ENCODE measurements at places on chromosomes 12 and 14.
A peak's percentile ranks its signal among the peaks of the same experiment; 100 is the strongest.

DNA sequence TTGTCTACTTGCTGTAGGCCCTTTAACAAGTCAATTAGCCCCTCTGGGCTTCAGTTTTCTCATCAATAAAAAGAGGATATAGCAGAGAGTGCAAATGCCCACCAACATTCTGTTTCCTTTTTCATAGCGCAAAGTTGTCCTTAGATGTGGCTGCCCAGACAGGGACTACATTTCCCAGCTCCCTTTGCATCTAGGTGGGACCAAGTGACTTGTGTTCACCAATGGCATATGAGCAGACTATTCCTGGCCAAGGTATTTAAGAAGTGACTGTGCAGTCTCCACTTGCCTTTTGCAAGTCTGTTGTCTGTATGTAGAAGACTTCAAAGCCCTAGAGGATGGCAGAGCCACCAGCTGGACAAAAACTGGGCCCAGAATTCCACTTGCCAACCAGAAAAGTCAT lies 59.7 kb downstream of the DAO start:
- no peak for DNase-seq

DNA sequence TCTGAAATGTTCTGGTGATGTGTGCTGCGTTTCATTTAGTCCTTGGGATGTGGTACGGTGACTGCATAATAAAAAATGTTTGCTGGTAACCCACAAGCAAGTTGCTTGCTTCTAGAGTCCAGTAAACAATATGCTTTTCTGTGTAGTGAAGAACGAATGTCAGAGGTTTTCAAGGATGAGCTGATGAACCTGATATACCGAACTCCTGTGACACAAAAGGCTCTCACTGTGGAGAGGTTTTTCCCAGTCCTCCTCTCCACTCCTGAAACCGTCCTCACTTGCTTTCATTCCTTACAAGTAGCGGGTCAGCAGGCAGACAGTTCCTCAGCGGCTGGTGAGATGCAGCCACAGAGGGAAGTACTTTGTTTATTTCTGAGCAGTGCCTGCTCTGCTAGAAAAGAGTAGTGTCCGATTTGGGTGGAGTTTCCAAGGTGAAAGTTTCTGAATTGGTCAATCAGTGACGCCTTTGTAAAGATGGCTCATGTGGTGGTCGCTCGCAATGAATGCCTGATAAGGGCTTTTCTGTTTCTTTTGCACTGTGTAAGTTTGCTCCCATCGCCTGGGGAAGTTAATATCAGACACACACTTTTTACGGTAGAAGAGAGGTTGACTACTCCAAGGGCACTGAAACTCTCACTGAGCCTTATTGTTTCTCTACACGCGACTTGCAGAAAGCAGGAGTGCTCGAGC lies 3.0 kb downstream of the ETV6 start:
- DNase-seq = no peak

DNA sequence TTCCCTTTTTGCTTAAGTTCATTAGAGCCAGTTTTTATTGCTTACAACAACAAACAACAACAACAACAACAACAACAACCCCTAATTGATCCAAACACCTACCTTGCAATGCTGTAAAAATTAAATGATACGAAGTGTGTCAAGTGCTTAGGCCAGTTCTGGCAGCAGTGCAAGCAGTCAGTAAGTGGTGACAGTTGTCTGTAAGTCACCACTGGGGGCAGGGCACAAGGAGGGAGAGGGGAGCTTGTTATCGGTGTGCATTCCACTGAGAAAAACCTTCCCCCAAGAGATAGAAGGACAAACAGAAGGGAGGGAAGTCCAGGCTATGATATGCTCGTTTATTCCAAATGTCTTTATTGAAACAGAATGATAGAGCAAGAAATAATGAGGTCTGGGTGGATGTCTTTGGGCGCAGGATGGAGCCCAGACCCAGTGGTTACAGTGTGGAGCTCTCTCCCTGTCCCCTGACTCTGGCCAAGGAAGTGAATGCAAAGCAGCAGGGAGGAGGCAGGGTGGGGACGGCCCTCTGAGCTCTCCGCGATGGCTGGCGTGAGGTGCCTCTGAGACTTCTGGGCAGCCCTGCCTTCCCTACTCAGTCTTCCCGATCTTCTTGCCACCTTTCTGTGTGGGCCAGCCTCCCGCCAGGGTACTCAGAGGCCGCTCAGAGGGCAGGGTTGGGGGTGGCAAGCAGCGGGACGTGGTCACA lies 6.5 kb downstream of the SLC22A17 start:
- no peak for DNase-seq

DNA sequence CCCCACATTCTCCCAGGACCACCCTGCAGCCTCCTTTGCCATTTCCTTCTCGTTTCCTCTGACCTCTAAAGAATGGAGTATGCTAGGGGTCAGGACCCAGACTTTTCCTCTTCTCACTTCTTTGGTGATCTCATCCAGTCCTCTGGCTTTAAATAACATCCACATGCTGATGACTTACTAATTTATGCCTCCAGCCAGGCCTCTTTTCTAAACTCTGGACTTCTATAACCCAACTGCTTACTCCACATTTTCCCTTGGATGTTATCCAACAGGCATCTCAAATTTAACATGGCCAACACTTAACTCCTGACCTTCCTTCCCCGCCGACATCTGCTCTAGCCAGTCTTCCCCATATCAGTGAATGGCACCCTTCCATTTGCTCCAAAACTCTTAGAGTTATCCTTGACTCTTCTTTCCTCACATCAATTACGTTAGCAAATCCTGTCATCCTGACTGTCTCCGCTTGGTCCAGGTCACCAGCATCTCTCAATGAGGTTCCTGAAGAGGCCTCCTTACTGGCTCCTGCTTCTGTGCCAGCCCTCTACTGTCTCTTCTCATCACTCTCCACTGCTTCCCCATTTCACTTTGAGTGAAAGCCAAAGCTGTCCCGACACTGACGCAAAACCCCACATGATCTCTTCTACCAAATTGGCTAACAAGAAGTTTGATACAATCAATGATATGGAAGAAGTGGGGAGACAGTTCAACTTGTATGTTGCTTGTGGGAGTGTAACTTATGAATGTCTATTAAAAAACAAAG lies 42.7 kb downstream of the TMBIM6 start:
- DNase-seq = no peak

GRCh38 chr14:39050389-39050788 lies 52.6 kb downstream of the SEC23A start:
- no peak for DNase-seq

DNA sequence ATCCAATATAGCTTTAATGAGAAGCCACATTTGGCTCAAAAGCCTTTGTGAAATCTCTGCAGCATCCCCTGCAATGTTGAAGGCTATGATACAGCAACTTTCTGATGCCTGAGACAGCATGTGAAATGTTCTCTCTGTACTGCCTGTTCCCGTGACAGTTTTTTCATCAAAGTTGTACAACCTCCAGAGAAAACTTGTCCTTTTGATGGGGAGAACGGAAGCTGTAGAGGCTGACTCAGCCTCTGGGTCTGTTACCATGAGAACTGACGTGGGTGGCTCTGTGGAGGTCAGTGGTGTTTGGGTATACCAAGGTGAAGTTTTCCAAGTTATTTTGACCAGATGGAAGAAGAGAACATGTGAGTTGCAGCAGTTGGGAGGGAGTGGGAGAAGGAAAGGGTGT lies 17.0 kb downstream of the SLC4A8 start:
- no peak for DNase-seq

DNA sequence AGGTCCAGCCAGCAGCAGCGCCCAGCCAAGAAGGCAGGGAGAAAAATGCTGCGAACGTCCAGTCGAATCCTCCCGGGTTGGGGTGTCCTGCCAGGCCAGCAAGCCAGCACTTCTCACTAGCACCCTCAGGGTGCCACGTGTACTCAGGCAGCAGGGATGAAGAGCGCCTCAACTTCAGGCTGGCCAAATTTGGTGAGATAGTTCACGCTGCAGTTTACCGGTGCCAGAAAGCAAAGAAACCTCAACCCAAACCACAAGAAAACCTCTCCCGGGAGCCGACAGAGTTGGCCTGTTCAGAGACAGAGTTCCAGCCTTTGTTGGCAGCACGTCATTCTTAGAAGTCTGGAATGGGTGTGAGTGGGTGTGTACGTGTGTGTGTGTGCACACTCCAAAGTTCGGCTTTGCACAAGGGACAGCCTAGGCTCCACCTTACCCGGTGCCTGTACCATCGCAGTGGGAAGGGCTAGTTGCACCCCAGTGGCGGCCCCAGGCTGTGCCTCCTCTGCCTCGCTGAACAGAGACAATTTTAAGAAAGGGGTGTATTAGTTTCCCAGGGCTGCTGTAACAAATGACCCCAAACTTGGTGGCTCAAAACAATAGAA lies 42.1 kb downstream of the ELK3 start:
- no peak for DNase-seq

DNA sequence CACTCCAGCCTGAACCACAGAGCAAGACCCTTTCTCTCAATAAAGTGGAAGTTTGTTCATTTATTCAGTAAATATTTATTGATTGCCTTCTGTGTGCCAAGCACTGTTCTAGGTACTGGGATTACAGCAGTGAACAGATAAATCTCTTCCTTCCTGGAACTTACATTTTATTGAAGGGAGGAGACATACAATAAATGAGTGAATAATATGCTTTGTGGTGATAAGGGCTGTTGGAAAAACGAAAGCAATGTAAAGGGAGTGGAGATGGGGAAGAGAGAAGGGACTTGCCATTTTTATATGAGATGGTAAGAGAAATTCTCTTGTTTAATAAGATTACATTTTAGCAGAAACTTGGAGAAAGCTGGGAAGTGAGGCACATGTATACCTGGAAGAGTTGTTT lies 1.6 kb downstream of the GSKIP start:
- DNase-seq = no peak

- DNase-seq = no peak
These were observed 64.2 kb downstream of the CLMN start for GRCh38 chr14:95255487-95255886.

DNA sequence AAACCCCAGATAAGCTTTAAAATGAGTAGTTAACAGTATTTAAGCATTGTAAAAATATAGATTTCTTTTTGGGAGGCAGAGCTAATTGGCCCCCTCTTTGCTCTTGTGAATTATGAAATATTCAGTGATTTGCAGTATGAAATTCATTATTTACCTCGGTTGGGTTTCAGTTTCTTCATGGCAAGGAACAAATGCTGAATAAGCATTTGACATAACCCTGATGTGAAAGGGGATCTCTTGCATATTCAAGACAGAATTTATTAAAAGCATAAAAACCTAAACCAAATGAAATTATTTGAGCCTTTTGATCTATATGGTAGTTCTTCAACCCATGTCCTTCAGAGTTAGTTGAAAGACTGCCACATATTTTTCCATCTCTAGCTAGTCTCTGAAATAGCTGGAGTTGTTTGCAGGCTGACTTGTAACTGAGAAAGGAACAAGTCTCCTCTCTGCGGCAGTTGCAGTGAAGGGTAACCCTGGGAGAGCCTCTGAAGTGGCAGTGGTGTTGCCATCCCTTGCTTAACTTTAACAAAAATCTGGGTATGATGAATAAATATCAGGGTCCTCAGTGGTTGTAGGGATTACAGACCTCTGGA lies 690 bp downstream of the AKAP6 start:
- DNase-seq = no peak

- DNase-seq = peak; percentile 49
These were observed 20.4 kb downstream of the VASH1 start for GRCh38 chr14:76781648-76782051.

DNA sequence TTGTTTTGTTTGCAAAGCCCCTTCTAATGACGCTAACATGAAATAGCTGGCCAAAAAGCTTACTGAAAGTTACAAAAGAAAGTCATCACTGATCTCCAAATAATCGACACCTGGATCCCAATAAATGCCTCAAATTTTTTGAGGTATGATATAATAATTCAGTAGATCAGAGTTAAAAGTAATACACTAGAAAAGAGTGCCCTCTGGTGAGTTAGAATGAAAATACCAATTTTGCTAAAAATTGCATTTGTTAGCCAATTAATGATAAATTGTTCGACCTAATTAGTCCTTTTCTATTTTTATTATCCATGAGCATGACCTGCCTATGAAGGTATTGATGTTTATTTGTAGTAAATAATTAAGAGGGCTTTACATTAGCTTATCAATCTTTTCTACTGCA lies 78.6 kb downstream of the CEP128 start:
- DNase-seq = no peak

- no peak for DNase-seq
These were observed 15.5 kb downstream of the SLC25A29 start for GRCh38 chr14:100290607-100291304.

All from activated CD8-positive, alpha-beta memory T cell treated with anti-CD3 and anti-CD28 coated beads for 24 hours (primary cell).